Cortex of kidney (tissue), 1 donor: ENCODE measurements at places on chromosomes 6 and 20.

DNA sequence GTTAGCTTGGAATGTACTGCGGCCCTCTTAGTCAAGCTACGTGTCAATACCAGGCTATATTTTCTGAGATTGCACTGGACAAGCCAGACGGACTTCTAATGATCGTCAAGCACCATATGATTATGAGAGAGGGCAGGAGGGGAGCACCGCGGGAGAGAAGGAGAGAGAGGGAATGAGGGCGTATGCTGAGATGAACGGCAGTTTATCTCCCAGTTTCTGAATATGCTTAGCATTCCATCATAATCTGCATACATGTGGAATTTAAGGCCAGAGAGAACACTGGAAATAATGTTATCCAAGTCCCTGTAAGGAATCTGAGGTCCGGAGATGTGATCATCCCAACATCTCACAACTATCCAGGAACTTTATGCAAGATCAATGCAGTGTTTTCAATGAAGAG lies 60.2 kb downstream of the BFSP1 start:
- DNase-seq, result no peak

- DNase-seq, result no peak
Measured at GRCh38 chr20:14860410-14860814, 523.0 kb upstream of the FLRT3 start.

GRCh38 chr6:43547222-43547621 lies 28.6 kb downstream of the XPO5 start:
- DNase-seq, result no peak

DNA sequence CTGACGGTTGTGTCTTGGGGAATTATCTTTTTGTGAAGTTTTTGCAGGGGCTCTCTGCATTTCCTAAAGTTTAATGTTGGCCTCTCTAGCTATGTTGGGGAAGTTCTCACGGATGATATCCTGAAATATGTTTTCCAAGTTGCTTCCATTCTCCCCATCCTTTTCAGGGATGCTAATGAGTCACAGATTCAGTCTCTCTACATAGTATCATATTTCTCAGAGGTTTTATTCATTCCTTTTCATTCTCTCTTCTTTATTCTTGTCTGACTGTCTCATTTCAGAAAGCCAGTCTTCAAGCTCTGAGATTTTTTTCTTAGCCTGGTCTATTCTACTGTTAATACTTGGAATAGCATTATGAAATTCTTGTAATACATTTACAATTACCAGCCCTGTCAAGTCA lies 61.3 kb downstream of the UNC5CL start:
- no peak for DNase-seq

DNA sequence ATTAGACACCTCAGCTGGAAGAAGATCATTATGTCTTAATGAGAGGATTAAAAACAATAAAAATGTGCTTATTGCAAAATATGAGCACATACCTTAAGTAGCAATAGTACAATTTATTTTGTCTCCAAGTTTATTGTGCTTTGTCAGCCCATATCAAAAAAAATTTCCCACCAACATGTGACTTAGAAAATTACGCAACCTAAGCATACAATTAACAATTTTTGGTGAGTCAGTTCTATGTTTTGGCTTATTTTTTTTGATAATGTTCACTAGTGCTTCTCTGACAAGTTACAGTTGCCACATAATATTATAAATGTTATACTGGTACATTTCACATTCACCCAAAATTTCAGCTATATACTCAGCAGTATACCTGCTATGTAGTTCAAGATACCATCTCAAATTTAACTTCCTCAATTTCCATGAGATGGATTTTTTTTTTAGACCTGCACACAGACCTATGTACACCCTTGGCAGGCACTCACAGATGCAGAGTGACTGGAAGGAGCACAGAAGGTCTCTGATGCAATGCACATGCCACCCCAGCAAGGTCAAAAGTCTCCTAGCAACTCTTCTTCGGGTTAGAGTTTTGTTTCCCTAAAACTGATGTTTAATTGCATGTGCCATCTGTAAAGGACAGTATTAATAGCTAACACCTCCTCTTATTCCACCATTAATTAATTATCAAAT lies 112.4 kb downstream of the PRKN start:
- no peak for DNase-seq

DNA sequence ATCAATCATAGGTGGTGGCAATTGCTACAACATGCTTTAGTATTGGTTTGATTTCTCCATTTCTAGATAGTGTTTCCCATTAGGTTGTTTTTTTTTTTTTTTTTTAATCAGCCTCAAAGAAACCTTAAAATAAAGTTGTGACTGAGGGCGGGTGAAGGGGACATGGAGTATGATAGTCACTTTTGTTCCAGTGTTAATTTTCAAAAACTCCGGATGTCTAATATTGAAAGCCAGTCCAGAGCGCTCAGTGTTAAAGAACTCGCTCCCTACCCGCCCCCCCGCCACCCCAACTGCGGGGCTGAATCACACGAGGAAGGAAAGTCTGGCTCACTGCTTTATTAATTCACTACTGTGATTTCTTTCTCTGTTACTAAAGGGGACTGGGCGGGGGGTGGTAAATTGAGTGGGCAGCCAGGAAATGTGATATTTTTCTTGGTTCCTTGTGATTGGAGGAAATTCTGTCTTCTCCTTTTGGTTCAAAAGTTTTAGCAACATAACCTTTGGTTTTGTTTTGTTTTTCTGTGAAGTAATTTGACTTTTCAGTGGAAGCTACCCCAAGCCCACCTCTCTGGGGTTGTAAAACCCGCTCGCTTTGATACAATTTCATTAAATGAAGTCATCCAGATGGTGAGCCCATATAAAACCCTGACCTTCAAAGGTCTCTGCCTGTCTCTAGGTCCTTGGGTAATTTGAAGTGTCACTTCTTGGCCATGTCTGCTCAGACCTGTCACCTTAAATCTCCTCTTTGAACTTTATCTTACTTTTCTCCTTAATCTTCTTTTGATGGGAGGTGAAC lies 38.0 kb downstream of the TNFAIP3 start:
- no peak for DNase-seq

DNA sequence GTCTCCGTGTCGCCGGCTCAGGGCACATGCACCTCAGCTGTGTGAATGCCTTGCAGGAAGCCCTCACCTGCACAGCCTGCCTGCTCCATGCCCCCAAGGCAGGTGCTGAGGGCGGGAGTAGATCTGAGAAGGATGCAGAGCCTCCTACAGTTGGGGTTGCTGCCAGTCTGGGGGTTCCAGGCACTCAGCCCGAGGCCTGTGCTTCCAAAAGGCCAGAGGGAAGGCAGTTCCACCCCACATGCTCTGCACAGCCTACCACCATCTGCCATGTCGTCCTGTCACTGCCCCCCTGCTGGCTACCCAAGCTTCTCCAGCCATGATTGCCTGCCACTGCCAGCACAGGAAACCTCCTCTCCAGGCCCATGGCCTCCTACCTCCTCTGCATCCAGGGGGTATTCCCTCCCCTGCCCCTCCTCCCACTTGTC lies 19.3 kb downstream of the ACSS1 start:
- DNase-seq, result no peak
